ENCODE measurements at places on chromosomes 1 and 21. TPM values are rescaled to one million over a fixed set of nuclear protein-coding genes. Genes with fewer than 3 reads are reported as not detected.

C1QA gene
- total RNA-seq = 238 TPM

KRTAP19-3 gene
- total RNA-seq = not detected

APOBEC4 gene
- not detected for total RNA-seq

SMPDL3B gene
- total RNA-seq = 9.7 TPM

GNAT2 gene
- total RNA-seq = not detected

PCAT6 gene
- 2.0 TPM for total RNA-seq

CFHR4 gene
- 0.35 TPM for total RNA-seq

TFF2 gene
- total RNA-seq = not detected

KRTAP19-1 gene
- not detected for total RNA-seq

S100A7 gene
- total RNA-seq = not detected

HFM1 gene
- 1.2 TPM for total RNA-seq

PMVK gene
- total RNA-seq = 42.0 TPM

ZRANB2 gene
- total RNA-seq = 78.8 TPM

TNNI3K gene
- total RNA-seq = 1.4 TPM

TMEM82 gene
- total RNA-seq = 2.0 TPM

PRRX1 gene
- 8.1 TPM for total RNA-seq
